ENCODE measurements at places on chromosomes 5 and 9. TPM values are rescaled to one million over a fixed set of nuclear protein-coding genes. Genes with fewer than 3 reads are reported as not detected.

EGFLAM gene
- total RNA-seq = 0.69 TPM

TAF1L gene
- total RNA-seq = not detected

CMYA5 gene
- total RNA-seq = 1.1 TPM

KIF2A gene
- total RNA-seq = 69.3 TPM

DNA sequence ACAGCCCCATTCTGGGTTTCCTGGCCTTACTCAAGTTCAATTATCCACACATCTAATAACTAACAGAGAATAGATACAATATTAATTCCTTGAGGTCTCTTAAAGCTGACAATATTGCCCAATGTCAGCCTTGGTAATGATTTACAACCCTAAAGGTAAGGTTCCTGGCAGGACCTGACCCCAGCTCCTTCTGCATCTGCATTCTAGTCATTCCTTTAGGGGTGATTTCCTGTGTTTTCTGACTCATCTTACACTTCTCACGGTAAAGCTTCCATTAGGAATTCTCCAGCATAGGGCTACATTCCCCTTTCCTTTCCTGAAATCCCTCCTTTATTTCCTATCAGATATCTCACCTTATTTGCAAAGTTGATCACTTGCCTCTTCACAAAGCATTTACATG is 9.3 kb downstream of the HAVCR1 start:
- DNase-seq = no peak
- H3K27ac ChIP-seq = peak overlapping the region; percentile 93
- peaks cover 38% of the 10 kb centered on the region for H3K4me1 ChIP-seq
- H3K4me3 ChIP-seq = no peak overlapping the region

DNA sequence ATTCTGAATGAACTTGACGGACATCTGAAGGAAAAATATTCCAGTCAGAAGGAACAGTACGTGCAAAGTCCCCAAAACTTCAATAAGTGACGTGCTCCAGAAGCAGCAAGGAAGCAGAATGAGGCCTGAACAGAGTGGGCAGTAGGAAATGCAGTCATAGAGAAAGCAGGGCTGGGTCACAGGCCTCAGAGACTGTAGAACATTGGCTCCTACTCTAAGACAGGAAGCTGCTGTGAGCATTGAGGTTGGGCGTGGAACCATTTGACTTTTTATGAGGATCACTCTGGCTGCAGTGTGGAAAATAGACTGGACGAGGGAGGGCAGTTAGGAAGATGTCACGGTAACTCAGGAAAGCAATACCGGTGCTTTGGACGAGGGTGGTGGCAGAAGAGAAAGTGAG is 64.0 kb downstream of the DOCK8 start:
- DNase-seq = no peak
- H3K4me1 ChIP-seq = no peaks in the 10 kb centered on the region
- H3K27ac ChIP-seq = no peak overlapping the region
- no peaks in the 10 kb centered on the region for H3K27me3 ChIP-seq
- H3K4me3 ChIP-seq = no peak overlapping the region

Measured in progenitor cell of endocrine pancreas (in vitro differentiated cells).